ENCODE measurements at places on chromosomes 4 and X. TPM values are rescaled to one million over a fixed set of nuclear protein-coding genes. Genes with fewer than 3 reads are reported as not detected.

MOSPD2 gene
- total RNA-seq: 7.5 TPM

LANCL3 gene
- total RNA-seq: 0.21 TPM

SASH3 gene
- total RNA-seq: not detected

TASL gene
- total RNA-seq: not detected

HMX1 gene
- total RNA-seq: not detected

GPM6B gene
- 0.21 TPM for total RNA-seq

ADGRG2 gene
- total RNA-seq: 0.21 TPM

BLTP1 gene
- total RNA-seq: 48.9 TPM

SSX4 gene
- not detected for total RNA-seq

CACNA1F gene
- total RNA-seq: not detected

KLHL8 gene
- 11.3 TPM for total RNA-seq

OTUD4 gene
- total RNA-seq: 21.9 TPM

RASSF6 gene
- 3.9 TPM for total RNA-seq

CXCR3 gene
- not detected for total RNA-seq

ARHGAP24 gene
- total RNA-seq: 8.2 TPM

HCCS gene
- total RNA-seq: 18.3 TPM

All from tracheal epithelial cell (primary cell).